ENCODE measurements at places on chromosomes 6 and 20.

- no peak for DNase-seq
These were observed 80.7 kb downstream of the ANKRD60 start for GRCh38 chr20:58147628-58148370.

DNA sequence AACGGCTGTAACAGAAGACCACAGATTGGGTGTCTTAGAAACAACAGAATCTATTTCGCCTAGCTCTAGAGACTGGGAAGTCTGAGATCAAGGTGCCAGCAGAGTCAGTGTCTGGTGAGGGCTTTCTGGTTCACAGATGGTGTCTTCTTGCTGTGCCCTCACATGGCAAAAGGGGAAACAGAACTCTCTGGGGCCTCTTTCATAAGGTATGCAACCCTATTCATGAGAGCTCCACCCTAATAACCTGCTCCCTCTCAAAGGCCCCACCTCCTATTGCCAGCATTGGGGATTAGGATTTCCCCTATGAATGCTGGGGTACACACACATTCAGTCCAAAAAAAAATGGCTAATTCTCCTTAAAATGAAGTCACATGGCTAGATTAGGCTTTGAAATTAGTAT is 10.0 kb downstream of the TXNDC5 start:
- no peak for DNase-seq

DNA sequence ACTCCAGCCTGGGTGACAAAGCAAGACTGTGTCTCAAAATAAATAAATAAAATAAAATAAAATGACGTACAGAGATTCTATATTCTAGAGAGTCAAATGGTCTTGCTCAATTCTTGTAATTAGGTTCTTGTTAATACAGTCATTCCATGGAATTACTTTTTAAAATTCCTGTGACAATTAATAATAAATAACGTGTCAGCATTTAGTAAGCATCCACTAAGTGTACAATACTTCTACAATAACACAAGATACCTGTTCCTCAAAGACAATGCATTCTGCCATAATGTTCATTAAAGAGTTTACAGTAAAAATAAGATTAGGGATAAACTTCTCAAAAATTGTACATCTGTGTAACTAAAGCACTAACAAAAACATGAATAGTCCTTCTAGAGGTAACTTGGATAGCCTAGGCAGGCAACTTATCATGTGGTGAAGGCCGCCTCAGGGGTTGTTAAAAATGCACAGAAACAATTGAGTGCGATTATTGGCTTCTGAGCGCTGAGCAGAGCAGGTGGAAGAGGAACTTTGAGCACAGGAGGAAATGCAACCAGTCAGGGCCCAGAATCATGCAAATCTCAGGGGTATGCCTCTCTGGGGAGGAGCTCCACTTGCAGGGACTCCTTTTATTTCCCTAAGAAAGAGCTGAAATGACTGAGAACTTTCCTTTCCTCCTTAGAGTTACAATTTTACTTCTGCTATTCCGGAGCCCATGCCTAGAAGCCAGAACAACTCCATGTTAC is 37.1 kb downstream of the QRSL1 start:
- DNase-seq: no peak

DNA sequence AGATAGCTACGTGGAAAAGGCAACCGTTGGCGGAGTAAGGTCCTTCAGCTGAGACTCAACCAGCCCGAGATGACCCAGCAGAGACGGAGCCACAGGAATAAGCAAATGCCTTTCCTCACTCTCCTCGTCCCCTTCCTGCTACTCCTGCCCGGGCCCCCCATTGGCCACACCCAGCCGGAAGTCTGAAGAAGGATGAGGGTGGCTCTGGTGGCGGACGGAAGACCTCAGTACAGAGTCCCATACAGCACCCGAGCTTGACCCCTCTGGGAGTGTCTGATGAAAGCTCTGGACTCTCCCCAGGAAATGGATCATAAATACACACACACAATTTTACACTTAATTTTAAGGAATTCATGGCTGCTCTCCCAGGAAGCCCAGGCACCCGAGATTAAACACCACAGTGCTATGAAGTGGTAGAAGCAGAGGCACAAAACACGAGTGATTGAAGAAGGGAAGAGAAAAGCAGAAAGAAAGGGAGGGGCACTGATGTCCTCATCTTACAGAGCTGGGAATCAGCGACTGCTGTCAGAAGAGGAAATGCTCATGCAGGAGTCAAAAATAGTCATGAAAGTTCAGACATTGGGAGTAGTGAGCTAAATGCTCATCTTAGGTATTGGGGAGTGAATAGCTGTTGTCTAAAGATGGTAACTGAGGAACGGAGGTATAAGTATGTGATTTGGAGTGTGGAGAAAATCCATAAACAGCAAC is 125.6 kb downstream of the BANF2 start:
- DNase-seq: no peak

DNA sequence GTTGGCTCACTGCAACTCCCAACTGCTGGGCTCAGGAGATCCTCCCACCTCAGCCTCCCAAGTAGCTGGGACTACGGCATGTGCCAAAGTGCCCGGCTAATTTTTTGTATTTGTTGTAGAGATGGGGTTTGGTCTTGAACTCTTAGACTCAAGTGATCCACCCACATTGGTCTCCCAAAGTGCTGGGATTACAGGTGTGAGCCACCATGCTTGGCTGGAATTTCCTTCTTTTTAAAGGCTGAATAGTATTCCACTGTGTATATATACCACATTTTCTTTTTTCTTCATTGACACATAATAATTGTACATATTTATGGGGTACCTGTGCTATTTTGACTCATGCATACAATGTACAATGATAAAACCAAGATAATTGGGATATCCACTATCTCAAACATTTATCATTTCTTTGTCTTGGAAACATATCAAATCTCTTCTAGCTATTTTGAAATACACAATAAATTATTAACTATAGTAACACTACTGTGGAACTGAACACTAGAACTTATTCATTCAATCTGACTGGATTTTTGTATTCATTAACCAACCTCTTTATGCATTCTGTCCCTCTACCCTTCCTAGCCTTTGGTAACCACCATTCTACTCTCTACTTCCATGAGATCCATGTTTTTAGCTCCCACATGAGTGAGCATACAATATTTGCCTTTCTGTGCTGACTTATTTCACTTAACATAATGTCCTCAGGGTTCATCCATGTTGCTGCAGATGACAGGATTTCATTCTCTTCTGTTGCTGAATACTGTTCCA is 7.8 kb downstream of the MDC1 start:
- no peak for DNase-seq

All from tibial artery (tissue), 4 donors.